ENCODE measurements at places on chromosomes 11 and 22.

DNA sequence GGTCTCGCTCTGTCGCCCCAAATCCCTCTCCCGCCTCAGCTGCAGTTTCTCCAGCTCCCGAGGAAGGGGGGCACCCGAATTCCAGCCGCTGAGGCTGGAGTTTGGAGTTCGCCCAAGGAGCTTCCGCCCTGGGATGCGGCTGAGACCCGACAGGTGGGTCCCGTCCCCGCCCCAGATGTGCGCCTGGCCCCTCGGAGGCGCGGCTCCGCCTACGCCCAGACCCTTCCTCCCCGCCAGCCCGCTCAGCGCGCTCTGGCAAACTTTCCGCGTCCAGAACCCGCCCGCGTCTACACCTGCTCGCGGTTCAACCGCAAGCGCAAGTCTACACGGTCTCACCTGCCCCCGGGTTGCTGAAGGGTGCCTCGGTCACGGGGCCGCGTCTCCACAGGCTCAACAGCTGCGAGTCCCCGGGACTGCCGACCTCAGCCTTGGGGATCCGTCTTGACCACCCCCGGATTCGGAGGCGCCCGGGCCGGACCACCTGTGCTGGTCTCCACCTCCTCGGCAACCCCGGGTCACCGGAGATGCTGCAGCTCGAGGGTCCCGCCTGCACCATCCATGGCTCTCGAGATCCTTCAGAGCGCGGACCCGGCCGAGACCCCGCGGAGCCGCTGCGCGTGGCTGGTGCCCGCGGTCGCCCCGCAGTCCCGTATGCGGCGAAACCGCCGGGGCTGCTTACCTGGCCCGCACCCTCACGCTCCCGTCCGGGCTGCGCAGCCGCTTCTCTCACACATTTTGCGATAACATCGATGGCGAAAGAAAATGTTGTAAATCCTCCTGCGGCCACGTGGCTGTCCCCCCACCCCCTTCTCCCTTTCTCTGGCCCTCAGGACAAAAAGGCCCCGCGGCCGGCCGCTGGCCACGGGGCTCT, 63.6 kb downstream of the NFAM1 start:
- DNase-seq = no peak

DNA sequence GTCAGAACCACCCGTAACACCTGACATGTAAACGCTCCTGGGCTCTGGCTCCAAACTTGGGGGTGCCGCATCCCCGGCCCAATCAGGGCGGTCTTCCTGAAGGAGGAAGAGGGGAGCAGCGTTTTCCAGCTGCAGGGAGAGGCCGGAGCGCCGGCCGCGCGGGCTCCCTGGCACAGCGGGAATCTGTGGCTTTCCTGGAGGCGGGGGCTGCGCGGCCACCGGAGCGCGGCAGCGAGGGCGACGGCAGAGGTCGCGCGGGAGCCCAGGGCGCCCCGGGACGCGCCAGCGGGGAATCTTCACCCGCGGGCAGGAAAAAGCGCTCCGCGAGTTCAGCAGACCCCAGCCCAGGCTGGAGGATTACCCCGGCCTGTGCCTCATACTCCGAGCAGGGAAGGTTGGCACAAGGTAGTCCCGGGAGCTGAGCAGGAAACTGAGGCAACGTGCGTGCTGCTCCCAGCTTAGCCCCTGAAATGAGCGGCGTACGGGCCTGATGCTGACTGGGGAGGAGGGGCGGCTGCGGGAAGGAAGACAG, 600 bp upstream of the ESAM start:
- DNase-seq = no peak

DNA sequence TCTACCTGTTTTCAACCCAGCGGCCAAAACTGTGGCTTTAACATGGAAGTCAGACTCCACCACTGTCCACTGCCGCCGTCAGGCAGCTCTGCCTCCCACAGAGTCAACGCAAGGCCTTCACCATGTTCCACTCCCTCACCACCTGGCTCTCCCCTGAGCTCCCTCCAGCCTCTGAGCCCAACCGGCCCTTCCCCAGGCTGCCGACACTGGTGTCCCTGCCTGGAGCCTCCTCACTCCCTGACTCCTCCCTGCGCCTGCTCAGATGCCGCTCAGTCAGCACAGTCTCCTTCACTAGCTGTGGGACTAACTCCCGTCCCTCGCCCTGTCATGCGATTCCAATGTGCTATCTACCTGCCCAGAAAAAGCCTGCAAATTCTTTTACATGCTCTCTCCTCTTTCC, 16.3 kb downstream of the SULT4A1 start:
- DNase-seq = no peak

GRCh38 chr11:39374963-39375698, 2084.3 kb downstream of the LRRC4C start:
- DNase-seq = peak; percentile 49

DNA sequence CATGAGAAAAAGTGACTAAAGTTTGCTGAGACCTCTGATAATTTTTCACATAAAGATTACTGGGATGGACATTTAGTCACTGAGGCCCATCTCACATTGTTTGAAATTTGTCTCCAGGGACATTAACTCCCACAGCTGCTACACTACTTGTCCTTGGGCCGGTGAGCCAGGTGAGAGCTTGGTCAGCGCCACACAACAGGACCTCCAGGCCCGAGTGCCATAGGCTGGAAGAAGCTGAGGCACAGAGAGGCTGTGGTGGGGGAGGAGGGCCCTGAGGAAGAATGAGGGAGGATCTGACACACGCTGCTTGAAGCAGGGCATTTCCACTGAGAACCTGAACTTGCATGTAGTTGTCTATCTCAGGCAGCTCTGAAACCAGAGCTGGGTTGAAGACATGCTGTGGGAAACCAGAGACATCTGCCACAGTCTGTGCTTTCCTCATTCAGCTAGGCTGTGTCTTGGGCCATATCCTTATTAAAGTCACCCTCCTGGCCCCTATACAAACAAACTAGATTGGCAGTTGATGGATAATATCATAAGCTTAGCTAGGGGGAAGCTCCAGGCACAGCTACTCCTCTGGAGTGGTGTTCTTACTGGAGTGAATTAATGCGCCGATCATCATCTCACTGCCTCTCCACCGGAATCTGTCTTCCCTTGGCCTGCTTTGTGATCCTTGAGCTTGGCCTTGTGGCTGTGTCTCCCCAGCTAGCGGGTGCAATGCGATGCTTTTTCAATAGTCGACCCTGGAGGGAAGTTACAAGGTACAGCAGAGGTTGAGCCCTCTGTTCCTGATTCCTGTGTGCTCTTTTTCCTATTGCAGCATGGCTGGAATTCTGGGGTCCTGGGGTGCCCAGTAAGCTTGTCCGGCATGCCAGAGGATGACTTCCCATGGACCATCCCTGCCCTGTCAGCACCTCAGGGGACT, 225.3 kb upstream of the B3GAT1 start:
- DNase-seq = no peak

DNA sequence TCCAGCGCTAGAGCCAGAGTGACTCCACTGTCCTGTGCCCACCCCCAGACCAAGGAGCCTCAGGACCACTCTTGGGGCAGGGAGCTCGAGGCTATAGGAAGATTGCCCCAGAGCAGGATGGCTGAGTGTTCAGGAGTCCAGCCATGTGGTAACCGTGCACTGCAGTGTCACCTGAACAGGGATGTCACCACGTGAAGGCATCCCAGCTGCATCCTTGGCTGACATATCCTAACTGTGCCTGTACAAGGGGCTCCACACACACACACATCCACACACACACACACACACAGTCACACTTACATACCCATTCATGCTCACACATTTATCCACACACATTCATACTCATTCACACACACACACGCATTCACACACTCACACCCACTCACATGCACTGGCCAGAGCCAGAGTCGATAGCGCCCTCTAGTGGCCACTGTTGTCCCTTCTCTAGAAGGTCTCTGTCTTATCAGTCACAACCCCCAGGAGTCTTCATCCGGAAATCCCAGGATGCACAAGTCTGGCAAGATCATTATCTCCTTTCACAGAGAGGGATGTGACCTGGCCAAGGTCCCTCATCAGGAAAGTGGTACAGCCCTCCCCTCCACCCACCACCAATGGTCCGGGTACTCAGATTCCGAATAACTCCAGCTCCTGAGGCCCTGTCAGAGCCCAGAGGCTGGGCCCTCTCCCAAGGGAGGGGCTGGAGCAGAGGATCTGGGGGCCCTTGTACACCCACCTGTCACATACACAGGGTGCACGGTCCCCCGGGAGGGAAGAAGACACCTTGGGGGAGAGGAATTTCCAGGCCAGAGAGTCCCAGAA, 55.1 kb downstream of the IGLL5 start:
- DNase-seq = no peak

All from NCI-H2227 treated with DMSO at 0.1 percent for 48 hours (cell line).